ENCODE measurements at places on chromosomes 16 and 17.

DNA sequence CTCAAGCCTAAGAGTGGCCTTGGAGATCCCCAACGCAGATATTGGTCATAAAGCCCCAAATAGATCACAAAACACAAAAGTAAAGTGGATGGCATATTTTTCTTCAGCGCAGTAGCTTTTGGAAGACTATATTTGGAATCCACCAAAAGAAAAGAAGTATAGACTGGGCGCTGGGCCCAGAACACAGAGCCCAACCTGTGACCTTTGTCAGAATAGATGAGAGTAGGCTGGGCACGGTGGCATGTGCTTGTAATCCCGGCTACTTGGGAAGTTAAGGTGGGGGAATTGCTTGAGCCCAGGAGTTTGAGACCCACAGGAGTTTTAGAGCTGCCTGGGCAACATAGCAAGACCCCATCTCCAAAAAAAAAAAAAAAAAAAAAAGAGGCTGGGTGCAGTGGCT is 14.6 kb downstream of the SCIMP start:
- DNase-seq = no peak

- DNase-seq = no peak
Observed at GRCh38 chr16:79595931-79596450, 4.5 kb downstream of the MAF start.

DNA sequence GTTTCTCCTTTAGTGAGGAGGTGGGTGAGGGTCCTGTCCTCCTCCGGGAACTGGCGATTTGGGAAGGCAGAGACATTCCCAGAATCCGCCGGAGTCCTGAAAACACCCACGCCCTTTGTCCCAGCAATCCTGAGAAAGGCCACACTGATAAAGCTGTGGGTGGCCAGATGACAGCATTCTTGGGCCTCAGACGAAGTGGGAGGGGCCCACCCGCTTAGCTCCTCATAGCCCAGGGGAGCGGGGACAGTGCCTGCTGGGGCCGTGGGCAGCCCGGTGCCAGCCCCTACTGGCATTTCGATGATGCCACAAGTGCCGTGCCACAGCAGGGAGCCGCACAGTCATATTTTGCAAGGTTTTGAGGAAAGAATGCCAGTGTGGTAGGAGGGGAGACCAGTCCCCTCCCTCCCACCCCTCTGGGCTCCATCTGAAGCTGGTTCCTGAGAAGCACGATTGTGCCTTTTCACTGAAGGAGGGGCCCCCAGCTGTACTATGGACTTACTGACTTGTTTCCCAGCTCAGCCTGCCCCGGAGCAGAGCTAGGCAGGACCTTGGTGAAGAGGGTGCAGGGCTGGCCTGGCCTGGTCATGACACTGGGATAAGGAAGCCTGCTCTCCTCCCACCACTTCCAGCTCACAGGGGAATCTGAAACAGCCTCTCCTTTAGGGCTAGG is 20.9 kb upstream of the MPRIP start:
- no peak for DNase-seq

GRCh38 chr17:5472511-5472910 is 3.7 kb upstream of the DHX33 start:
- DNase-seq = no peak

- DNase-seq = no peak
Observed at GRCh38 chr16:63982110-63982509, 1139.8 kb downstream of the CDH11 start.

Measured in OCI-LY7 (cell line).